ENCODE measurements at places on chromosomes 2 and 18.
A peak's percentile ranks its signal among the peaks of the same experiment; 100 is the strongest.

DNA sequence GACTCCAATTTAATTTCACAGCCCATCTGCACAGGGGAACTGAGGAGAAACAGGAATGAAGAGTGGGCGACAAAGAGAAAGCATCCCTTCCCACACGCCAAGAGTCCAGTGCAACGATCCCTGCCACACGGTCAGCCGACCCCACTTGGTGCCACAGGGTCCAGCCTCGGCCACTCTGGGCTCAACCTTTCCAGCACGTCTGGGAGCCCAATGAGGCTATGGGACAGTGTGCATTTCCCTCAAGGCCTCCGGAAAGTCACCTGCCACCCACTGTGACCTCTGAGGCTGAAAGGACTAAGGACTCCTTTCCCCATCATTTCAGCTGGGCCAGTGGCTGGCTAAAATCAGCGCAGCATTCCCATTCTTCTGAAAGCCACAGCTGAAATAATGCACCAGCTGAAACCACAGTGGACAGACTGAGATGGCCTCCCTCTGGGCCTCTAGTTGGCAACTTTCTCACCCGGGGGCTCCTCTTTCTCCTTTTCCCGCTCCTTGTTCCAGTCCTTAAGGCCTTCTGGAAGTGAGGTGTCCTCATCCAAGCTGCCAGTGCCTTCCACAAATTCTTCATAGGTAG is 21.2 kb downstream of the TUBB6 start:
- DNase-seq, result no peak

- DNase-seq, result no peak
Measured at GRCh38 chr2:215874418-215874817, 138.9 kb downstream of the MREG start.

DNA sequence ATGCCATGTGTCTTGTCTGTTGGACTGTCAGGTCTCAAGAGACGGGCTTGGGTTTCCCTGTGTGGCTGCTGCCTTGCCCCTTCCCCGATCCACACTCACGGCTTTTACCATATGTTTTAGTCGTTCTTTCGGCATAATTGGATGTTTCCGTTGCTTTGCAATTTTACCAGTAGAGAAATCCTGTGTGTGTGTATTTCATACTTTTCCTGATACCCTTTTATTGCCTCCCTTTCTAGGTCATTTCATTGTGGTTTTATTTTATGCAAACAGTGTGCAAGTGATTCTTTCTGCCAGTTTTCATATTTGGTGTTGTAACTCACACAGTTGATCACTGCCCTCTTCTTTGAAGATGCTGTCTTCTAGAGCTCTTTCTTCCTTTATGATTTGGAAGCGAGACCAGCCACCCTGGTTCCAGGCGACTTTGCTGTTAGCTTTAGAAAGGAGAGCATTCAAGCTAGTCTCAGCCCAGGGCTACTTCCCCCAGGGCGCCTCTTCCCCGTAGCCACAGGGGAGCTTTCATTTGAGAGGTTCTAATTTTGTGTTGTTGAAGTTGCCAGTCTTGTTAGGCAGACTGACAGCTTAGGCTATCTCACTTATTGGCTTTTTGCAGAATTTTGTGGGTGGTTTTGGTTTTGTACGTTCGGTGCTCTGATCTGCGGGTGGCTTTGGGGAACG is 17.0 kb downstream of the SH3BP4 start:
- no peak for DNase-seq

GRCh38 chr2:190970873-190971506 is 43.0 kb downstream of the STAT1 start:
- DNase-seq, result no peak

- DNase-seq, result no peak
Measured at GRCh38 chr2:184814421-184814820, 216.1 kb downstream of the ZNF804A start.

- DNase-seq, result peak; percentile 45
Measured at GRCh38 chr2:172408143-172408766, 19.1 kb upstream of the ITGA6 start.

DNA sequence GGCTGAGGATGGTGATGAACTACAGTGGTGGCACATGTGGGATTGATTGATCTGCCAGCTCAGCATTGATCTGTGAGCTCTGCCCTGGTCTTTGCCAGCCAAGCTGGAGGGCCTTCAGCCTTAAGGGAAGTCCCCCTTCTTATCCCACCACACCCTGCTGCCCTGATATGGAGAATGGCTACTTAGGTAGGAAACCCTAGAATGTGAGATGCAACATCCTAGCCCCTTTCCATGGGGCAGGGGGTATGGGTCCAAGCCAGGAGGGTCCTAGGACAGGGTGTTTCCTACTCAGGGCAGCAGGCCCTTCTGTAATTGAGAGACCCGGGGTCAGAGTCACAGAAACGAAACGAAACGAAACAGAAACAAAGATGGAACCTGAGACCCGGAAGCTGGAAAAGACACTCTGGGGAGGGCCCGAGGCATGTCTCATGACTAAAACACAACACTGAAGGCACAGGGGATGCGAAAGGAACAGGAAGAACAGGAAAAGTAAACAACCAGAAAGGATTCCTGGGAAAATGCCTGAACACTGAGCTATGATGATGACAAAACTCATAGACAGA is 16.9 kb upstream of the SULT1C2 start:
- DNase-seq, result no peak

- DNase-seq, result no peak
Measured at GRCh38 chr2:130385709-130386108, 29.9 kb downstream of the PTPN18 start.

DNA sequence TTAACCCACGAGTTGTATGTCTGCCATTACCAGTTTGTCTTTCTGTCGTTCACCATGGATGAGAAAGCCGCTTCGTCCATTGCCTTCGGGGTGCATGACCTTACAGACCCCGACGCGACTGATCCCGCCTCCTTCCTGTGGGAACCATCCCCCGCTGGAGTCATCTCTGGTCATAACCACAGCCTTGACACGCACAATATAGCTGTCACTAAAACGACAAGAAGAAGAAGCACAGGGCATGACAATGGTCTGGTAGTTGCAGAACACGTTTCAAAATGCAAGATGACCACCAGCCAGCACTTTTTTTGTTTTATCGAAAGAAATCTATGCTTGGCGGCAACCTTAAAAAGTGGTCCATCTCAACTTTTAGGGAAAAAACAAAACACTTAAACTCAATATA is 87.7 kb downstream of the SPRED2 start:
- DNase-seq, result no peak

- DNase-seq, result peak; percentile 52
Measured at GRCh38 chr2:10301941-10302478, 694 bp upstream of the HPCAL1 start.

GRCh38 chr2:8893474-8893873 is 56.1 kb upstream of the KIDINS220 start:
- no peak for DNase-seq

GRCh38 chr18:52541056-52541455 is 201.1 kb downstream of the DCC start:
- DNase-seq, result no peak

DNA sequence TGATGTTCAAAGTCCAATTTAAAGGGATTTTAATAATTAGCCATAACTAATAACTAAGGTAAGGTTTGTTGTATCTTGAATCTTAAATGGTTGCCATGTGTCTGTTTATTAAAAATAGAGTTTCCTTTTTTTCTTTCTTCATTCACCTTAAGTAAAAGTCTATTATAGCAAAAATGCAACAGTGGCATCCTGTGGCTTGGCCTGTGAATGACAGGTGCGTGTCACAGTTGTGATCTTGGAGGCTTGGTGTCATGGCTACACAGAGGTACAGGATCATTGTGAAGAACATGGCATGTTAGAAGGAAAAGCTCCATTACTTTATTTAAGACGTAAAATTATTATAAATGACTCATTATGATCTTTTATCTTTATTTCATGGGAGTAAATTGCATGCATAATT is 246.1 kb downstream of the BCL2 start:
- peak; percentile 1 for DNase-seq

GRCh38 chr2:121309323-121309722 is 24.3 kb upstream of the TFCP2L1 start:
- DNase-seq, result no peak

- DNase-seq, result no peak
Measured at GRCh38 chr2:58293056-58293455, 51.9 kb upstream of the FANCL start.

GRCh38 chr2:183474912-183475695 is 350.9 kb downstream of the NUP35 start:
- DNase-seq, result no peak

DNA sequence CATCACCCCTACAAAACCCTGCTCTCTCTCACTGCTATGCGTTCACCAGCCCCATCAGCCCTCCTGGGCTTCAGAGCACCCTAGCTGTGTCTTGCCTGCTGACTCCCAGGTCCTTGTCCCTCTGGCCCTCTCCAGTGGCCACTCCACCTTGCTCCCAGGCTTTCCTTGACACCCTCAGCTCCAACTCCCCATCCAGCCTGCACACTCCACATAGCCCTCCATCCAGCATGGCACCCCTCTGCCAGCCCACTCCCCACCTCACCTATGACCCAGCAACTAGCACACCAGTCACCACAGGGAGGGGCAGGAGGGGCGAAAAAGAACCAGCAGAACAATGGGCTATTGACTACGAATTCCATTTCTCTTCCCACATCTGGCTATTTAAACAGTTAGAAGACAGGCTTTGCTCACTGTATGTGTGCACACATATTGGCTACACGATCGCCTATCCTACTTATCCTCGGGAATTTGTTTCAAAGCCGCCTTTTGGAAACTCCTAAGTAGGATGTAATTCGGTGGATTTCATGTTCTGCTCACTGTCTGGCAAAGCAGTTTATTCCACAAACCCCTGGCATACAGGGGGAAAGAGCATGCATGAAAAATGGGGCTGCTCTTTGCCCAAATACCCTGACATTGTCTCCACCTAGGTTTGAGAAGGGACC is 195.3 kb downstream of the SMAD2 start:
- no peak for DNase-seq

- no peak for DNase-seq
Measured at GRCh38 chr2:15448250-15448839, 112.8 kb downstream of the NBAS start.

- peak; percentile 78 for DNase-seq
Measured at GRCh38 chr2:105734762-105735538, 9.8 kb upstream of the NCK2 start.

DNA sequence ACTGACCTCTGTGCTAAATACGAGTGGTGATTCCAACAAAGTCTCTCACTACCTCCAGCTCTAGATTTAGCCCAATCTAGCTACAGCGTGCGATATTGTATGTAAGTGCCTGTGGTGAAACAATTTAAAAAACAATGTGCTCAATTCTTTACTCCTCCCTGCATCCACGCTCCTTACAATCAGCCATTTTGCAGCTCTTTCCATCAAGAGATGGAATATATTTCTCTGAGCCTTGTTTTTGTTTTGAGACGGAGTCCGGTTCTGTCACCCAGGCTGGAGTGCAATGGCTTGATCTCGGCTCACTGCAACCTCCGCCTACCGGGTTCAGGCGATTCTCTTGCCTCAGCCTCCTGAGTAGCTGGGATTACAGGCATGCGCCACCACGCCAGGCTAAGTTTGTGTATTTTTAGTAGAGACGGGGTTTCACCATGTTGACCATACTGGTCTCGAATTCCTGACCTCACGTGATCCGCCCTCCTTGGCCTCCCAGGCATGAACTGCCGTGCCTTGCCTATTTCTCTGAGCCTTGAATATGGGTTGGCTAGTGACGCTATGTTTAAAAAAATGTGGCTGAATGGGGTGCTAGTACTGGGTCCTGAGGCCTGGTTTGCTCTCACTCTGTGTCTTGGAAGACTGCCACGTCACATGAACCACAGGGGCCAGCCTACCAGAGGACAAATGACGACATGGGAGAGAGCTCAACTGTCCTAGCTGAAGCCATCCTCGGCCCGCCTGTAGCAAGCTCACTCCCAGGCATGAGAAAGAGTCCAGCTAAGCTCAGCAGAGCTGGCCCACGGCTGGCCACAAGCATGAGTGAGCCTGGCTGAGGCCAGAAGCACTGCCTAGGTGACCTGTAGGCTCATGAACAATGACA is 14.8 kb downstream of the WDFY1 start:
- no peak for DNase-seq

GRCh38 chr18:70442933-70443332 is 154.1 kb downstream of the SOCS6 start:
- no peak for DNase-seq

- no peak for DNase-seq
Measured at GRCh38 chr18:2874765-2875164, 28.0 kb downstream of the EMILIN2 start.

DNA sequence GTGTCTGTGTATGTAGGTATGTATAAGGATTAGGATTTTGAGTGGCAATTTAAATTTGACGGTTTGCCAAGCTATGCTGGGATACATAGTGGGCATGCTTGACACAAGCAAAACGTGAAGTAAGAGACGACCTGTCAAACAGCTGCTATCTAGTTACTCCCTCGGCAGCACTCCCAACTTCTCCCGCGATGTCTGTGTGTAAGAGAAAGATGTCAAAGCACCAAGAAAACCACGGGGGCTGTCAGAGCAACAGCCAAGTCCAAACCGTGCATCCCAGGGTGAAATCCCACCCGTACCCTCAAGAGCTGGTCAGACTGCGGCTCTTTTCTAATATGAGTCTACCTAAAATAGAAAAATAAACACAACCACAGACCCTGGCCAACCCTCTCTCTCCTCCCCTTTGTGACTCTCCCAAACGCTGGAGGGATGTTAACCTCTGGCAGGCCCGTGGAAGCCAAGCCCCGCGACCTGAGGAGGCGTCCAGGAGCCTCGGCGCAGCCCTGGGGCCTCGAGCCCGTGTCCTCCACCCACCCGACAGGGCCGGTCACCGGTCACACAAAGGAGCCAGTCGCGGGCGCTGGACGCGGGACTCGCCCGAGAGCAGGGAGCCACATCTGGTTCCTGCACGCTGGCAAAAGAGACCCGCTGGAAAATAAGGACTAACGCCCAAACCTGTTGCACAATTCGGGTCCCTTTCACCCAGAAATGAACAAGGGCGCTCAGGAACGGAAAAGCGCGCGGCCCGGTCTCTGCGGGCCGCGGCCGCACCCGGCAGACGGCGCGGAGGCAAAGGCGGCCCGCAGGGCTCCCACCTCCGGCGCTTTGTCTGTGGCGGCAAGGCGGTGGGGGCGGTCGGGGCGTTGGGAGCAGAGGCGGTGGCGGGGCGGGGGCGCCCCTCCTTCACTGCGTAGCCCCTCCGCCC is 925 bp downstream of the SESTD1 start:
- peak; percentile 40 for DNase-seq

GRCh38 chr2:200435379-200435778 is 74.5 kb downstream of the KCTD18 start:
- no peak for DNase-seq

- DNase-seq, result no peak
Measured at GRCh38 chr2:241599615-241600014, 37.3 kb downstream of the THAP4 start.

- DNase-seq, result no peak
Measured at GRCh38 chr2:3034856-3035255, 342.8 kb downstream of the EIPR1 start.

DNA sequence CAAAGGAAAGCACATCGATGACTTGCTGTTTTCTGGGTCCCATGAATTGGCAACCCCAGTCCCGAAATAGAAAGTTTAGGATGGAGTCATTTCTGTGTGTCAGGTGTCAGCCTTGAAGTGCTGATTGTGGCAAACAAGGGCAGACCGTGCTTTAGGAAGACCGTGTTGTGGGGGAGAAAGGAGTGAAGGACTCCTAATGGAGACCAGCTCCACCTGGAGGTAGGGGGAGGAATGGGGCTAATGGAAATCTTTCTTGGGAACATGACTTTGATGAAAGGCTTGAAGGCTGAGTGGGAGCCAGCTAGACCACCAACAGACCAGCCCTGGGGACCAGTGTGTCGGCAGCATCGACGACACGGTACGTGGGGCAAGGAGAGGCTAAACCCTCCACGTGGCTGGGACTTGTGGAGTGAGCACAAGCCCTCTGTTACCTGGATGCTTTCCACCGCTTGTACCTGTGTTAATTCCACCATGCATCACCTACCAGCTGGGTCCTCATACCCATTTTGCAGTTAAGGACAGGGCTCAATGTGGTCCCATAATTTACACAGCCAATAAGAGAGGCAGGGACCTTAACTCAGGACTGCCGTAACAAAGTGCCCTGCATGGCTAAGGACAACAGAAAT is 104.2 kb downstream of the SH3BP4 start:
- DNase-seq, result peak; percentile 53
